Fibroblast of skin of right biceps (primary cell): ENCODE measurements at places on chromosomes 1 and 21.

- DNase-seq: no peak
These were observed 9.2 kb upstream of the DENND2D start for GRCh38 chr1:111209622-111210021.

GRCh38 chr1:89606227-89606980, 26.5 kb upstream of the LRRC8C start:
- no peak for DNase-seq

DNA sequence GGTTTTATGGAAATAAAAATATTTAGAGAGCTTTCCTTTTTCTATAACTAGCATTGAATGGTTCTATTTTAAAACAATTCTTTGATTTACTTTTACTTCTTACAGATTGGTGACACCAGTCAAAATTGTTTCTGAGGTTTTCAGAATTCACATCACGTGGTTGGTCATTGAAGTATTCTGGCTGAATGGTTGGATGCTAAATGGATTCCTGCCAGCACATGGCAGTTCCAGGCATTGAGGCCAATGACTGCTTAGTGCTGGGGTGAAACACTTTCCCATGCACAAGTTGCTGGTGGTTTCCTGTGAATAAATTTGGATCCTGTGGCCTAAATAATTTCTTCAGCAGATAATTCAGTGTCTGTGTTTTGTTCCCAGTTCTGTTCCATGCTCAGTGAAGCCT, 20.6 kb downstream of the NCAM2 start:
- DNase-seq: no peak

DNA sequence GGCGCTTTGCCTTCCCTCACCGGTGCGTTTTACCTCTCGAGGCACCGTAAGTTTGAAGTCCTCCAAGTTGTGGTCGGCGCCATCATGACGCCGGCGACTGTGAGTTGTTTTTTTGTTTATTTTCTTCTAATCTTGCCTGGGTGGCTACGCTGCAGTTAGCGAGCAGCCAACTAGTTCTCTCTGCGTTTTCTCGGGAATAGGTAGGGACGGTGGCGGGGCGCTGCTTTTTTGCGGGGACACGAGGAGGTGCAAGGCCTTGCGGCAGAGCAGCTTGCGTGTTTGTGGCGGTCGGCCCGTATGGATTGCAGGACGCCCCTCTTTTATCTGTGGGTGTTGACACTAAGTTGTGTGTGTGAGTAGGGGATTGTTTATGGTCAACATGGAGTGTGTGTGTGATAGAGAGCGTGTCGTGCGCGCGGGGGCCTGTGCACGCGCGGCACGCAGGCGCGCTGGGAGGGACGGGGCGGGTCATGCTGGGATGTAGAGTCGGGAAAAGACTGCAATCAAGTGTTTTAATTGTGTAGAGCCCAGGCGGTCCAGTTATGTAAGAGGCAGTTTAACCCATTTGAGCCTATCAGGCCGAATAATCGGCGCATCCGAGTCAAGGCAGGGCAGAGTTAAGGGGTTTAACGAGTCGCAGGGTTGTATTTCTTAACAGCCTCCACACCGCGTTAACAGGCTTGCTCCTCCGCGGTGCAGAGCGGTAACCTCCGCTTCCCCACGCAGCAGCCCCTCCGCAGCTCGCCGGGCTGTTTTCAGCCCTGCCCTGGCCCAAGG, 1.2 kb upstream of the NEGR1 start:
- peak; percentile 77 for DNase-seq

GRCh38 chr1:23369335-23370013, at the start of gene ZNF436:
Gene ZNF436 (minus strand): TSS chr1:23369836. CDS start chr1:23368005, 1,831 bp downstream.
- peak; percentile 94 for DNase-seq

GRCh38 chr1:191414981-191415640, 743.2 kb upstream of the RGS18 start:
- DNase-seq: no peak

DNA sequence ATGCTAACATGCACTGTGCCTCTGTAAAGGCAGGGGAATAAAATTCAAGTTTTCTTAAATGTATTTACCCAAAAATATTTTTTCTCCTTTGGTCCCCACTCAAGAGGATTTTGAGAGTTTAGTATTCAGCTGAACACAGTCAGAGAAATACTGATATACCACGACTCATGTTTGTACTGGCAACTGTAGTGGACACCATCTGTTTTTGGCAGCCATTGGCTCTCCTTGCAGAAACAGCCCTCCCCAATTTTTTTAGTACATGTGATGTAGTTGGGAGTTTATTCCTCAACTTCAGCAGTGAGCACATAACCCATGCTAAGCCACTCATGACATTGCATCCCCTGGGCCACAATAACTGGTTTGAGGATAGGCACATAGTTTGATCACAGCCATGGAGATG, 154.8 kb upstream of the POU3F1 start:
- no peak for DNase-seq

GRCh38 chr1:246283771-246284410, 223.2 kb downstream of the SMYD3 start:
- DNase-seq: no peak

- no peak for DNase-seq
These were observed 2.3 kb upstream of the CHI3L1 start for GRCh38 chr1:203188686-203189232.

GRCh38 chr1:169012416-169012815, 94.1 kb upstream of the ATP1B1 start:
- DNase-seq: no peak

- DNase-seq: no peak
These were observed 1.5 kb downstream of the ENSA start for GRCh38 chr1:150627826-150628410.
